NCI-H1417 treated with DMSO at 0.1 percent for 48 hours (cell line): ENCODE measurements at places on chromosomes 5 and 9.

DNA sequence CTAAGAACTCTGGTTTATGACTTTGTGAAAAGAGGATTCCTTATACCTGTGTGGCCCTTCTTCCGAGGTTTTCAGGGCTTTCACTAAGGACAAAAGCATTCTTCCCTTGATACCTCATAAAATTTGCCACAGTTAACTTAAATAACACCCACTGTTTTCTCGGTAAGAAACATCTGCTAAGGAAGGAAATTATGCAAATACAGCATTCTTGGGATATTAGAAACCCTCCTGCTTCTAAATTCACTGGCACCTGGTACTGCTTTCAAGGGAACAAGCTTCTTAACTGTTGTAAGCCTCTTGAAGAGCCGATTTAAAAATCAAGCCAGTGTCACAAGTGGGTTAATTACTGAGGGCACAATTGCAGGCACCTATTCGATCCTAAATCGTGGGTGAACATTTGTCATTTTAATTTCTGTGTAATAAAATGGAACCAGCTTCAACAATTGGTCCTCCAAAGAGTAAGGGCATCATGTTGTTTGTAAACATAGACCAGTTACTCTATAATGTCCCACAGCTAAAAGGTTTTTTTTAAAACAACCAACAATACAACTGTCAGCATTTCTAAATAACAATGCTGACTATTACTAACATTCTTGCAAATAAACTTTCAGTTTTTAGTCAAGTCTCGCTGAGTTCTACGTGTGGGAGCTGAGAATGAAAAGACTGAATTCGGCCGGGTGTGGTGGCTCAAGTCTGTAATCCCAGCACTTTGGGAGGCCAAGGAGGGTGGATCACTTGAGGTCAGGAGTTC lies 26.6 kb downstream of the AK3 start:
- no peak for DNase-seq

GRCh38 chr5:149681252-149681651 lies 48.9 kb upstream of the PPARGC1B start:
- DNase-seq = no peak

GRCh38 chr9:123266655-123267399 lies 1.6 kb downstream of the STRBP start:
- no peak for DNase-seq

DNA sequence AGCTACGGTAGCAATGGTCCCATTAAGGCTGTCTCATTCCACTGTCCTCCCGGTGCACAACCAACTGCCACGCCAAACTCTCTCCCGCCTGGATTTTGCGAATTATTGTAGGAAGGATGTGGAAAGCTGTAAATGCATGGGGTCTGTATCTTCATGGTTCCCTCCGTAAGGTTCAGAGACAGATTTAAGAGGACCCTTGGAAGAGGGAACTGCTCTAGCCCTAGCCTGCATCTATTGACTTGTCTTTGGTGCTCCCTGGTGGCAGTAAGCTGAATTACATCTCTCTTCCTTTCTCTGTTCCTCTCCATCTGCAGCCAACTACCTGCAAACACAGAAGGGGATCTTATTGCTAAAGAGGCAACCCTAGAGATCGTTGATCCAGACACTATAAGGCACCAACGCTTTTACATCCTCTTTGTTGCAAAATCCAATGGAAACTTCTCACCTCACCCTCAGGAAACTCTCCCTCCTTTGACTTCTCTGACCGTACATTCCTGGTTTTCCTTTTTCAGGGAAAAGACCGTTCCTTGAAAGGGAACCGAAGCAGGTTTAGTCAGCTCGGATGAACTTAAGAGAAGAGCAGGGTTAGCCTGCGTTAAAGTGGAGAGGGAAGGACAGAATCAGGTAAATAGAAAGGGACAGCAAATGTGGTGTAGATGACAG lies 11.9 kb downstream of the CAPSL start:
- DNase-seq = peak; percentile 42

GRCh38 chr5:14040542-14040941 lies 96.1 kb upstream of the DNAH5 start:
- no peak for DNase-seq

GRCh38 chr5:181203093-181203711 lies 1.8 kb downstream of the TRIM7 start:
- DNase-seq = no peak

DNA sequence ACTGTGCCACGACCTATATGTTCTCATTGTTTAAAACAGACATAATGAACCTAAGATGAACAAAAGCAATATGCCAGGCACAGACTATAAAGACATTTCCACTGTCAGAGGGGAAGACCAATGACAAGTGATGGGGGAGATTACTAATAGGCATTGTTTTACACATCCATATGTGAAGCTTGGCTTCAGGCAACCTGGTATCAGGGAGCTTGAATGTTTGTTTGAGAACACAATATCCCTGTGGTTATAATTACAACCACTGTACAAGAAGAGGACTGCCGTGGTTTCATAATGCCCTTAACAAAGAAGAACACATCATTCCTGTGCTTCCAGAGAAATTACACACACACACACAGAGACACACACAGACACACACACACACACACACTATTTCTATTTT lies 385.7 kb downstream of the BNC2 start:
- DNase-seq = no peak

GRCh38 chr5:9429691-9430215 lies 116.1 kb downstream of the SEMA5A start:
- no peak for DNase-seq

GRCh38 chr5:155936520-155937406 lies 390.2 kb upstream of the SGCD start:
- DNase-seq = no peak

DNA sequence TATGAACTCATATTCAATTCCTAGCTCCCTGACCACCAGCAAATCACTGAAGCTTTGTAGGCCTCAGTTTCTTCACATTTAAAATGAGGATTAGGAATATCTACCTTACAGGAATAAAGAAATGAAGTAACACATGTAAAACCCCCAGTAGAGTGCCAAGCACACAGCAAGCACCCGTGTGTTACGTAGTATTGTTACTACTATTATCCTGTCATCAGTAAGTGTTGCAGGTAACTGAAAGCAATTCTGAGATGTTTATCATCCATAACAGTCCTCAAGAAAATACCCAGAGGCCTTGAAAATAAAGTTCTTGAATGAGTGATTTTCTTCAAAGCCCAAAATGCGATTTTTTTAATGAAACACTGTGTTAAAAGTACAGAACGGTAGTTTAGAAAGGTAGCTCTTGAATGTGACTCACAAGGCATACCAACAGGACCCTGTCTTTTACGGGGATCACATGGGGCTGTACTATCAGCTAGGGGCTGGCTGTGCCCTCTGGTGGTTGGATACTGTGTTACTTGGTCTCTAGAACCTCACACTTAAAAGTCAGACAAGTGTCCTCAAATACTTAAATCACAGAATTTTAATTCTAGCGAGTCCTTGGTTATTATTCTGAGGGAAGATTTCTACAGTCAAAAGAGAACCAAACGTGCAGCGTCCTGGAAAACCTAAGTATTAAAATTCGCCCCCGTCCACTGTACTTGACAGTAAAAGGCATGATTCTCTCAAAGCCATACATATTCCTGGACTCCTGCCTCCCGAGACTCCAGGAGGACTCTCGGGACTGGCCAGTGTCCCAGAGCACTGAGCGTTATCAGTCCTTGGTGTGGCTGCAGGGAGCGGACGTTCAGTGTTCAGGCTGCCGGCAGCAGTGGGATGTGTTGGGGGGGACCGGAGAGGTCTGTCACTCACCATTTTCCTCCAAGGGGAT lies 725 bp downstream of the NDUFB6 start:
- no peak for DNase-seq

- DNase-seq = no peak
These were observed 6.8 kb upstream of the HSD17B4 start for GRCh38 chr5:119445544-119445943.

GRCh38 chr9:86452201-86452828 lies 98.1 kb upstream of the TUT7 start:
- DNase-seq = no peak

DNA sequence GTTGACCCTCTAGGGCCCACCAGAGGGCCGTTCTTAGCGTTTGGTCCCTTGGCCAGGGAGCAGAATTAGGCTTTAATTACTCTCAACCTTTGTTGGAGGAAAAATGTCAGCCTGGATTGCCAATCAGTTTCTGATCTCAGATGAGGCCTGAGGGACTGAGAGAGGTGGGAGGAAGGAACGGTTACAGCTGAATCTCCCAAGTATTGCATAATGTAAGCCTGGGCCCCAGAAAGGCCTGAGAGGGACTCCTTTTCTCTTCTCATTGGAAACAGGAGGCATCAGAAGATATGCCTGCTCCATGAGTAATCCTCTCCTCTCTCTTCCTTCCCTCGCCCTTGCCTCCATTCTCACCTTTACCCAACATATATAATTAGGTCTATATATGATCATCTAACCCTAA lies 105.7 kb downstream of the INSYN2B start:
- DNase-seq = no peak

- DNase-seq = no peak
These were observed 31.2 kb upstream of the RNU6ATAC start for GRCh38 chr9:134195558-134195957.

GRCh38 chr9:6708732-6709131 lies 49.0 kb upstream of the KDM4C start:
- no peak for DNase-seq

- DNase-seq = no peak
These were observed 20.1 kb upstream of the MARCHF6 start for GRCh38 chr5:10333154-10334006.

DNA sequence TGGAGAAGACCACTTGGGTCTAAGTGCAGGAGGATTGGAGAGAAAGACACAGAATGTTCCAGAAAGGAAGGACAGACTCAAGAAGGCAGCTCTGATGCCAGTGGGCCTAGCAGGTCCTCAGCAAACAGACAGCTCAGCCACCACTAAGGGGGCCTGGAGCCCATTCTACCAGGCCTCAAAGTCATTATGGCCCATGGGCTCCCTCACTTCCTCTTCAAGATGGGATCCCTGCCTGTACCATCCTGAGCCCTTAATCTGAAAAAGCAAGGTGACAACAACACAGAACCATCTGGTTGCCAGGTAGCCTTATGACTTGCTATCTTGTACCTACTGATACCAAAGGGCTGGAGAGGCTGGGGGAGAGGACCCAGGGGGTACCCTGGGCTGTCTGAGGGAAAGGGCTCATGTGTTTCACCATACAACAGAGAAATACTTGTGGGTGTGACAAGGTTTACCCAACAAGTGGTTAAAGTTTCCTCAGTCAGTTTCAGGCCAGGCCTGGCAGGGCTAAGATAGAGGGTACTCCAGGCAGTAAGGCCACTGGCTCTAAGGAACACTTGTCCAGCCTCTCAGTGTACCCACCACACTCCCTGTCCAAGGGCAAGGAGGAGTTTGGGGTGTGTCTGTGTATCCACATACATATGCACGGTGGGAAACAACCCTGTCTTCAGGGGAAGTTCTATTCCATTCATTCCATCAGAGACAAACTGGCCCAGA lies 30.7 kb downstream of the TCF7 start:
- DNase-seq = no peak

- DNase-seq = no peak
These were observed 1.8 kb downstream of the MVB12B start for GRCh38 chr9:126328407-126328806.

- DNase-seq = no peak
These were observed 250.8 kb upstream of the KLF4 start for GRCh38 chr9:107740088-107740980.

DNA sequence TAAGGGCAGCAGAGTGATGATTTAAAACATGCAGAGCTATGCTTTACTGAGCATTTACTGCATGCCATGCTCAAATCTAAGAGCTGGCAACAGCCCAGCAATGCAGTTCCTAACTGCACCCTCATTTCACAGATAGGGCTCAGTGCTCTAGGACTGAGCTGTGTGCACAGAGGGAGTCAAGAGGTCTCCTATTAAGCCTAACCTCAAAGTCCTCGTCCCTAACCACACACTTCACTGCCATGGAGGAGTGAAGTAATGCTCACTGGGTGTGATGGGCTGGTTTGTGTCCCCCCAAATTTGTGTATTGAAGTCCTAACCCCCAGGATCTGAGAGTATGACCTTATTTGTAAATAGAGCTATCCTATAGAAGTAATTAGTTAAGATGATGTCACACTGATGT lies 25.9 kb downstream of the BARX1 start:
- DNase-seq = no peak
